HFFc6 (cell line): ENCODE measurements at places on chromosomes 4 and X.

DNA sequence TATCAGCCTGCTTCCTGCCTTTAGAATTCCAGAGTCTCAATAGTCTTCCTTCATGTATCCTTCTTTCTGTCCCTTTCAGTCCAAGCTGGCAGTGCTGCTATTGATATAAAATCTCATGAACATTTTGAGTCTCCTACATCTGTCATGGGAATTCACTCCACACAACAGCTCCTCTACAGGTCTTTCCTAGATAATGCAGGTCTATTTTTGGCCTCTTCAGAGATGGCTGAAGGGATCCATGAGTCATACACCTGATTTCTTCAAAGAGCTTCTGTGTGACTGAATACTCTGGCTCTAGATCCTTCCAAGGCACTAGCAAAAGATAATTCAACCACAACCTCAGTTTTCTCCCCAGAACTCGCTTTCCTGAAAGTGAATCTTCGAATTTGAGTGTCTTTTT, 115.4 kb downstream of the STPG2 start:
- no peaks in the 10 kb centered on the region for H3K36me3 ChIP-seq
- H3K27ac ChIP-seq = no peak overlapping the region
- H3K4me1 ChIP-seq = no peaks in the 10 kb centered on the region
- no peak overlapping the region for H3K4me3 ChIP-seq
- no peak for DNase-seq

GRCh38 chr4:17358241-17358640, 153.6 kb downstream of the QDPR start:
- no peak overlapping the region for H3K4me3 ChIP-seq
- H3K27me3 ChIP-seq = peaks cover 19% of the 10 kb centered on the region
- H3K36me3 ChIP-seq = peaks cover 5% of the 10 kb centered on the region
- H3K4me1 ChIP-seq = no peaks in the 10 kb centered on the region
- no peak overlapping the region for H3K27ac ChIP-seq

DNA sequence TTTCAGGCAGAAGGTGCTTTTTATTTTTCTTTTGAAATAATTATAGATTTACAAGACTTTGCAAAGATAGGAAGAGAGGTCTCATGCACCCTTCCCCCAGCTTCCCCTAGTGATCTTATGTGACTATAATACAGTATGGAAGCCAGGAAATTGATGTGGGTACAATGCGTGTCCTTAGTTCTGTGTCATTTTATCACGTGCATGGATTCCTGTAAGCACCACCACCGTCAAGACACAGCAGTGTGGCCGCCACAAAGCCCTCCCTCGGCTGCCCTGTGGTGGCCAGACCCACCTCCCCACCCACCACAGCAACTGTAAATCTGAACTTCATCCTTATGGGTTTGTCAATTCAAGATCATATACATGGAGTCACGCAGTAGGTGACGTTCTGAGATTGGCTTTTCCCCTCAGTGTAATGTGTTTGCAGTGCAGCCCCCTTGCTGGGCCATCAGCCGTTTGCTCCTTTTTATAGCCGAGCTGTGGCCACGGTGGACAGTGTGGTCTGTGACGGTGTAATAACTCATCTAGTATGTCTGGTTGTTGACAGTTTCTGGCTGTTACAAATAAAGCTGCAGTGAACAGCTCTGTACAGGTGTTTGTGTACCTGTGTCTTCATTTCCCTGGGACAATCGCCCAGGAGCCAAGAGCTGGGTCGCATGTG, 10.9 kb upstream of the HTRA3 start:
- H3K4me3 ChIP-seq = no peak overlapping the region
- no peaks in the 10 kb centered on the region for H3K36me3 ChIP-seq

GRCh38 chr4:41533680-41534079, 4.3 kb upstream of the LIMCH1 start:
- H3K36me3 ChIP-seq = no peaks in the 10 kb centered on the region
- no peak overlapping the region; the same call in 1 of the 2 replicates for H3K4me3 ChIP-seq
- DNase-seq = no peak
- H3K27ac ChIP-seq = peak overlapping the region; percentile 62; the same call in 1 of the 2 replicates
- no peaks in the 10 kb centered on the region; the same call in none of the 2 replicates for H3K27me3 ChIP-seq
- peaks cover 96% of the 10 kb centered on the region for H3K4me1 ChIP-seq
